ENCODE measurements at places on chromosomes 6 and 20. TPM values are rescaled to one million over a fixed set of nuclear protein-coding genes. Genes with fewer than 3 reads are reported as not detected.

Gene TRIM15
- total RNA-seq: 0.86 TPM

Gene BTNL2
- not detected for total RNA-seq

Gene HLA-DQA1
- total RNA-seq: 0.40 TPM

Gene PRL
- not detected for total RNA-seq

Gene PNPLA1
- not detected for total RNA-seq

Gene TUBB2B
- total RNA-seq: 104 TPM

Gene TRAPPC3L
- total RNA-seq: not detected

Gene RIMS1
- total RNA-seq: 3.3 TPM

Gene OR2H1
- total RNA-seq: not detected

Gene NEDD9
- 21.8 TPM for total RNA-seq

Gene PACSIN1
- not detected for total RNA-seq

Gene C4B
- 0.30 TPM for total RNA-seq

Gene ZSWIM1
- 6.8 TPM for total RNA-seq

Gene COL9A3
- total RNA-seq: 6.1 TPM

Gene EYS
- not detected for total RNA-seq

Gene RFX6
- total RNA-seq: not detected
